NCI-H1694 treated with DMSO at 0.1 percent for 48 hours (cell line): ENCODE measurements at places on chromosomes 7 and 10.

- no peak for DNase-seq
These were observed 187.4 kb upstream of the TMEM72 start for GRCh38 chr10:44723619-44724325.

- no peak for DNase-seq
These were observed 348.5 kb upstream of the SHH start for GRCh38 chr7:156160811-156161210.

GRCh38 chr10:86256690-86257315 is 109.8 kb downstream of the GRID1 start:
- DNase-seq = no peak

DNA sequence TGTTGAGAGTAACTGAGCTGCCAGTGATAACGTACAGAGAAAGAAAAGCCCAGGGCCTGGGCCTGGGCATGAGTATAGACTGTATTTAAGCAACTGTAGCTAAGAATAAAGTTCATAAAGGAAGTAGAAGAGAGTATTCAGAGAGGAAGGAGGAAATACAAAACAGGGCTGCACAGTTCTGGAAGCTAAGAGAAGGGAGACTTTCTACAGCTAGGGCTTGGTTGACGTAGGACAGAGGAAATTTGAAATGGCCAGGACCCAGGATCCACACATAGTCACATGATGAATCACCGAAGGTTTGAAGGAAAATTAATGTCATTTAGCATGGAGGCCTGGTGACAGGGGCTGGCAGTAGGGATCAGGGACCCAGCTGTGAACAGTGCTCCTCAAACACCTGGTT is 66.7 kb downstream of the ARL4A start:
- DNase-seq = no peak

DNA sequence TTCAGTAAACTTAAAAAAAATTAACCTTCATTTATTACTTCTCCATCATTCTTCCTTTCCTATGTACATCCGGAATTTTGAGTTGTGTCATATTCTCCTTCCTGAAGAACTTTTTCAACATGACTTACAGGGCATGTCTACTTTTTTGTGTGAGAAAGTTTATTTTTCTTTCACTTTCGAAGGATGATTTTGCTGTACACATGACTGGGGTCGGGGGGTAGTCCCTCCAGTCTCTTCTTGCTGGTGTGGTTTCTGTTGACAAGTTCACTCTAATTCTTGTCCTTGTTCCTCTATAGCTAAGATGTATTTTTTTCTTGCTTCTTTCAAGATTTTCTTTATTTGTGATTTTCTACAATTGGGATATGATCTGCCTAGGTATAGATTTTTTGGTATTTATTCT is 55.8 kb downstream of the INPP5A start:
- DNase-seq = no peak

DNA sequence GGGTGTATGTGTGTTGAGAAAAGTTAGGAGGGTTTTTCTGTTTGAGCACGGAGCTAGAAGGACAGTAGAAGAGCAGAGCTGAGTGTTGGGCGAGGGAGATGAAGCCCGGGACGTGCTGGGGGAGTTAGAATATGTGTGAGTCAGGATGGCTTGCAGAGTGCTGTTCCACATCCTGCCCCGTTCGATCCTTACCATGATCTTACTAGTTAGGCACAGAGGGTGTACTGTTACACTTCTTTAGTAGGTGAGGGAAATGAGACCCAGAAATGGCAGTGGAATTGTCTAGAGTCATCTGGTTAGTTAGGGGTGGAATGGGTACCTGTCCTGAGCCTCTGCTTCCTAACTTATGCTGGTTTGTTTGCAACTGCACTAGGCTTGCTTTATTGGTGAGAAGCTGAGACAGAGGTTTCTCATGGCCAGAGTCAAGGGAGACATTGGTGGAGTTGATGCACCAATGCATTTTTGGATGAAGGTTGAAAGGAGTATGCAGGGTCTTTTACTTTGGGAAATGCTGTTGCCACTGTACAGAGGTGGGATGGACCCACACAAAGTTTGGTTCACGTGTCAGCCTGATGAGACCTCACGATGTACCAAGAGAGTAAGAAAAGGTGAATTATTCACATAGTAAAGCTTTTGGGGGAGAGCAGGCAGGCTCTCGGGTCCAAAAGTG is 42.4 kb downstream of the CCNY start:
- DNase-seq = no peak
